ENCODE measurements at places on chromosomes 11 and 22.
A peak's percentile ranks its signal among the peaks of the same experiment; 100 is the strongest.

DNA sequence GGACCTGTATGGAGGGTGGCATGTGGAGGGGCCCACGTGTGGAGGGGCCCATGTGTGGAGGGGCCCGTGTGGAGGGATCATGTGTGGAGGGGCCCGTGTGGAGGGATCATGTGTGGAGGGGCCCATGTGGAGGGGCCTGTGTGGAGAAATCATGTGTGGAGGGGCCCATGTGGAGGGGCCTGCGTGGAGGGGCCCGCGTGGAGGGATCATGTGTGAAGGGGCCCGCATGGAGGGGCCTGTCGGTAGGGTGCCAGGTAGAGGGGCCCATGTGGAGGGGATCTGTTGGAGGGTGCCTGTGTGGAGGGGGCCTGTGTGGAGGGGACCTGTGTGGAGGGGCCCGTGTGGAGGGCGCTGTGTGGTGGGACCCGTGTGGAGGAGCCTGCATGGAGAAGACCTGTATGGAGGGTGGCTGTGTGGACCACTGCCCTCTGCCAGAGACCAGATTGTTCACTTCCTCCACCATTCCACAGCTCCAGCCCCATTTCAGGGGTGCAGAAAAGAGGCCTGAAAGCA is 47.0 kb downstream of the IGLL5 start:
- DNase-seq = no peak

DNA sequence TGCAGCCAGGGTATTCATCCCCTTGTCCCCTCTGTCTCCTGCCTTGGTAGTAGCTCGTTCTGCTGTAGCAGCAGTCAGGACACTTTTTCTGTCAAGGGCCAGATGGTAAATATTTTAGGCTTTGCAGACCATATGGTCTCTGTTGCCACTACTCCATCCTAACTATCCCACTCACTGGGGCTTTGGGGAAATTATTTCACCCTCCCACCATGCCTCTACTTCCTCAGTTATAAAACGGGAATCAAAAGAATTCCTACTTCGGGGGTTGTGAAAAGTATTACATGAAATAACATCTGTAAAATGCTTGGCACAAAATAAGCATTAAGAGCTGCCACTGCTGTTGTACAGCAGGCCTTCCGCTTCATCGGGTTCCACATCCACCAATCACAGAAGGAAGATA is 89.9 kb upstream of the LDLRAD3 start:
- no peak for DNase-seq

GRCh38 chr11:69144316-69145049 is 11.3 kb upstream of the SMIM38 start:
- DNase-seq = no peak

GRCh38 chr11:82830746-82831145 is 69.5 kb downstream of the PRCP start:
- no peak for DNase-seq

DNA sequence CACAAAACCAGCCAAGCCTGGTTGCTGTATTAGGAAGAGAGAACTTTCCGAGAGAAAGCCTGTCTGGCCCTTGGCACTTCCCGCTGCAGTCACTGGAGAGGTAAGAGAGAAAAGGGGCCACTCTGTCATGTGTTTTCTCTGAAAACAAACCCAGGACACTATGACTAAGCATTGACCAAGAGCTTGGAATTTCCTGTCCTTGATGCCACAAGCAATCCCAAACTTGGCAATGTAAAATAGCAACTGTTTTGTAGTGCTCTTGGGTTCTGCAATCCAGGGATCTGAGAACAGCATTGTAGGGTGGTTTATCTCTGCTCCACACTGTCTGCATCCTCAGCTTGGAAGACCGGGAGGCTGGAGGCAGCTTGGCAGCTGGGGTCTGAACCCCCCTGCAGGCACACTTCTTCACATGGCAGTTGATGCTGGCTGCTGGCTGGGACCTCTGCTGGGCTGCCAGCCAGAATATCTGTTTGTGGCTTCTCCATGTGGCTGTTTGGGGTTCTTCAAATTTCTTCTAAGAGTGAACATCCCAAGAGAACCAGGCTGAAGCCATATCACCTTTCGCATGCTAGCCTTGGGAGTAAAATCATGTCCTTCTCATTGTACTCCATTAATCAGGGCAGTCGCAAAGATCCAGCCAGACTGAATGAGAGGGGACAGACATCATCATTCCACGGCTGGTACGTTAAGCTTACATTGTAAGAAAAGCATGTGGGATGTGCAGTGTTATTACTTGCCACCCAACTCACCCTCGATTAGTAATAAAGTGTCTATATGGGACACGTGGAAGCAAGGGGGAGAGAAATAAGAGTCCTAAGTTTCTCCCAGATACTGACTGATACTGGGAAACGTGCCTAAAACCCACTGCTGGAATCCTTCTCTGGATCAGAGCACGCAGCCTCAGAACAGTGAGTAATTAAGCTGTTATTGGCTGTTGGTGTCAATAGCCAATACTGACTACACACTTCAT is 537.4 kb upstream of the B3GAT1 start:
- peak; percentile 8 for DNase-seq

- DNase-seq = peak; percentile 9
These were observed 126.0 kb downstream of the SYN3 start for GRCh38 chr22:32932176-32932575.

GRCh38 chr22:17410576-17410975 is 41.3 kb downstream of the CECR2 start:
- no peak for DNase-seq

DNA sequence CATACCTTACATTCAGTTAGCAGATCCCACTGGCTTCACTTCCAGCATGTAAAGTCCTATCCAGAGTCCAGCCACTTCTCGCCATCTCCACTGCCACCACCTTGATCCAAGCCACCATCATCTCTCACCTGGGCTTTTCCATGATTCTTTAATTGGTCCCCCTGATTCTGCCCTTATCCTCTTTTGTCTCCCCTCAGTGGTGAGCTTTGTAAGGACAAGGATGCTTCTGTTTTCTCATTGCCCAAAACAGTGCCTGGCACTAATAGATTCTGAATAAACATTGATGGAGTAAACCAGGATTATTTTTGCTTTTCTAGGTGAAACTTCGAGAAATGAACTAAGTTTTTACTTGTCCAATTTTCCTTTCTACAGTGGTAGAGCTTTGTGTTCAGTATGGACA is 4.4 kb downstream of the POLA2 start:
- no peak for DNase-seq

- no peak for DNase-seq
These were observed 38.3 kb upstream of the LRRC55 start for GRCh38 chr11:57143459-57143858.

DNA sequence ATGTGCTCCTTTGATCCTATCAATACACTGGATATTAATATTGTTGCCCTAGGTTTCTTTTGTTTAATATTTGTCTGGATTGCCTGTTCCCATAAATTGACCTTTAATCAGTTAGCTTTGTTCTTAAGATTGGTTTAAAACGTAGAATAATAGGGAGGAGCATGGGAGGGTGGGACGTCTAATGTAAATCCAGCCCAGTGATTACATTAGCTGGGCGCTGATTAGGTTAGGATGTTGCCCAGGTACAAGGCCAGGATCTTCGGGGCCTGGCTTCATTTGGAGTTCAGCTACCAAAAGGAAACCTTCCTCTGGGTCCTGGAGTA is at the start of gene SRSF8:
Gene SRSF8 (plus strand): TSS at position 204 of the 323 bp plus-strand sequence. CDS start 308 bp downstream, outside the sequence.
- DNase-seq = no peak

GRCh38 chr22:41334951-41335635 is 33.8 kb downstream of the ZC3H7B start:
- no peak for DNase-seq

DNA sequence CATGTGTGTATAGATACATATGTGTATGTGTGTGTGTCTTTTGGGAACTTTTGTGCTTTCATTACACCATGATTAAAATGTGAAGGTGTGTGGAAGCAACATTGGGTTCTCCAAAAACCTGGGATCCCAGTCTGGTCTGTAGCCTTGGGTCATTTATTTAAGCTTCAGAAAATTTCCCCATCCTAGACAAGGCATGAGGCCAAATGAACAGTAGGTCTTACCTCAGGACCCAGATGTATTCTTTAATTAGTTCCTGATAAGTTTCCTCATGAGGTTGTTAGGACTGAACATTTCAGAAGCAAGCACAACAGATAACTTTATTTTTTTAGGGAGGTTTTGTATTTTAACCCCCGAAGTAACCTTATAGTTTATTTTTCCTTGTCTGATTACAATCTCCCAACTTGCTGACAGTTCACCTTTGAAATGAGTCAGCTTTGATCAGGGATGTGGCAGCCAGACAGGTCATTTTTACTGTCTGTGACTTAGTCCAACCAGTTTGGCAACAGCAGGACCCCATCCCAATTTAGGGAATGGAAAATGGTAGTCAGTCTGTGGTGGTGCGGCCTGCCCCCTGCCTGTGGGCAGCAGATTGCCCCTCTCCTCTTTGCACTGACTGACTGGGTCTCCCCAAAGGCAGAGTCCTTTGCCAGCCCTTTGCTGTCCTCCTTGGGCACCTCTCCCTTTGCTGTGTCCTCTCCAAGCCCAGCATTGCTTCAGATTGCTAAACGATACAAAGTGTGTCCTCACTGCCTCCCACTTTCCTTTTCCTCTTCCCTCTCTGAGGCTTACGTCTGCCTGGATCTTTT is 88.3 kb downstream of the NAV2 start:
- no peak for DNase-seq

- DNase-seq = peak; percentile 33
These were observed 10.4 kb upstream of the TUB start for GRCh38 chr11:8070417-8071115.

DNA sequence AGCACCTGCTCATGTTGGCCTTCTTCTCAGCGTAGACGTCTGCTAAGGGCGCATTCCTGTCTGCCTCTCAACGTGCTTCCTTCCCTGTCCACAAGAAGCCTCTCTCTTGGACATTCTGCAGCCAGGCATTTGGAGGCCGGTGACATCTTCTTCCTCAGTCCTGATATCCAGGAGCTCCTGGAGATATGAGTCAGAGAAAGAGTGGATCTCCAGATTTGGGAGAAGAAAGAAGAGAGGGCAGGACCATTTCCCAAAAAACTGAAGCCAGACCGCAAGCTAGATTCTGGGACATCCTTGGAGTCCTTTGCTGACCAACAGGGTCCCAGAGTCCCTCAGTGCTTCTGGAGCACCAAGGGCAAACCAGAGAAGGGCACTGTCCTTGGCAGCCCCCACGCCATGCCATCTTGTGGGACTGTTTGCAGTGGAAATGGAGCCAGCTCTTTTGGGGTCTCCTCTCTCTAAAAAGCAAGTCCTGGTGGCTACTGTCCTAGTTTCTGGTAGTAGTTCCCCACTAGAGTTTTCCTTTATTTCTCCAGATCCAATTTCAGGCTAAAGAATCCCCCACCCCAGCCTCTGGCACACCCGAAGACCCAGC is 36.1 kb upstream of the SYT13 start:
- no peak for DNase-seq

DNA sequence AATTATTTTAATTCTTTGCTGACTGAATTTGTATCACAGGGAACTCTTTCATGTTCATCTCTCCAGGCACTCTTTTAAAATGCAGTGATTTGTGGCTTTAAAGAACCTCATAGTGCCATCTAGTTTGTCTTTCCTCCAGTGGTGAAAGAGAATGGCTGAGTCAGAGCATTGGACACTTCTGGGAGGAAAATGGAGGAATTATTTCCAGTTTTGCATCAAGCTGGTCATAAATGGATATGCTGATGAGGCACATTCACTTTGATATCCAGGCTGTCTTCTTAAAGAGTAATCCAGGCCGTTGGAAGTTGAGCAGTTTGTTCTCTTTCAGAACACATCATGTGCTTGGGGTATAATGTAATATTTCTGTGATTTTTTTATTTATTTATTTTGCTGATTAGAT is 273.7 kb downstream of the DDX10 start:
- no peak for DNase-seq

DNA sequence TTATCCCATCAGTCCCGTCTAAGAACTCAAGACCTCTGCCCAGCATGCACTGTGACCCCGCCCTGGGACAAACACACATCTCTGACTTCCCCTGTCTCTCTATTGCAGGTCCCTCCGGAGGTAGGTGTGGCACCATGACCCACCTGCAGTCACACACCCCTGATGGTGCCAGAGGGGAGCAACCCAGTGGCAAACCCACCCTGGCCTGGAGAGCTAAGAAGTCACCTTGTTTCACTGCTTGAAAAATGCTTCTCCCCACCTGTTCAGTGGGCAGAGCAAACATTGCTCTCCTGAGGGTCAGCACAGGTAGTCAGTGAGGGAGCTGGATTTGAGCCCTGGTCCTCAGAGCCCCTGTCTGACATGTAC is 23.9 kb downstream of the CAPN1 start:
- DNase-seq = no peak

- DNase-seq = peak; percentile 50
These were observed 740 bp downstream of the FADS1 start for GRCh38 chr11:61815790-61816735.

DNA sequence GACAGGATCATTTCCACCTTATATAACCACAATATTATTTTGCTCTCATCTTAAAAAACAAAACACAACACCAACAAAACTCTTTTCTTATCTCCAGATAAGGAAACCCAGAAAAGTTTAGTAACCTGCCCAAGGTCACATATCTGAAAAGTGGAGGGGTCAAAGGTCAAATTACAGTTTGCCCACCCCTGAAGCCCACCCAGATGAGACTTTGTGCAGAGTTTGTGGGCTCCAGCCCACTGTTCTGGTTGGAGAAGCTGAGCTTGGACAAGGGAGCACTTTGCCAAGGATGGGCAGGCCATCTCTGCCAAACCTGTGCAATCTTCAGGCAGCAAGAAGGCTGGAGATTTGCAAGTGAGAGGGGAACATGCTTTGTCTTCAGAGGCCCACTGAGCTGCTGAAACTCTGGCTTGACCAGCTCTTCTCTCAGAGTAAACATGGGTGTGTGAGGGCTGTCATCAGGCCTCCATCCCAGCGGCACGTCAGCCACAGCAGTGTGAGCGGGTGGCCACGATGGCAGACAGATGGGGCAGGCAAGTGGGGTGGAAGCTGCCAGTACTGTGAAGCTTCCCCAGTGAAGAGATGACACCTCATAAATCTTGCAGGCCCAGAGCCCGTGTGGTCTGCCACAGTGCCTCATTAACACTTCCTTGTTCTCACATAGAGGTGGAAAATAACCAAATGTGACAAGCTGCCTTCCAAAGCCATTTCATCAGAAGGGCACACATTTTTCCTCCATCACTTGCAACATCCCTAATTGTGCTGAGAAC is 111.8 kb downstream of the CCDC81 start:
- no peak for DNase-seq

- no peak for DNase-seq
These were observed 6.4 kb downstream of the CPT1A start for GRCh38 chr11:68835328-68835727.

GRCh38 chr11:75103380-75104026 is 6.8 kb upstream of the OR2AT4 start:
- DNase-seq = no peak

DNA sequence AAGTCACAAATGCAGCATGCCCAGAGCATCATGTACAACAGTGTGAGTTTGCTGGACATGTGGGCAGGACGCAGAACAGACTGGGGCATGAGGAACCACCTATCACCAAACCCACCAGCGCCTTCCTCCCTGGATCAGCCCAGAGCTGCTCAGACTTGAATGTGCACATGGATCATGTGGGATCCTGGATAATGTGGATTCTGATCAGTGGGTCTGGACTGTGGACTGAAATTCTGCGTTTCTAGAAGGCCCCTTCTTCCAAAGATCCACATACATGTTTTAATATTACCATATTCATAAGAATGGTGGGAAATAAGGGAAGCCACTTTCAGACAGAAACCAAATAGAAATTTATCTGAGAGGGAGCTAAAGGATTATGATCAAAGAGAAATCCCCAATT is 85.6 kb upstream of the VPREB1 start:
- no peak for DNase-seq

GRCh38 chr11:1870721-1871466 is 18.0 kb downstream of the LSP1 start:
- DNase-seq = no peak

- DNase-seq = no peak
These were observed 8.8 kb downstream of the RTN4R start for GRCh38 chr22:20259327-20259688.
